ENCODE measurements at places on chromosomes 5 and 9.
A peak's percentile ranks its signal among the peaks of the same experiment; 100 is the strongest.

DNA sequence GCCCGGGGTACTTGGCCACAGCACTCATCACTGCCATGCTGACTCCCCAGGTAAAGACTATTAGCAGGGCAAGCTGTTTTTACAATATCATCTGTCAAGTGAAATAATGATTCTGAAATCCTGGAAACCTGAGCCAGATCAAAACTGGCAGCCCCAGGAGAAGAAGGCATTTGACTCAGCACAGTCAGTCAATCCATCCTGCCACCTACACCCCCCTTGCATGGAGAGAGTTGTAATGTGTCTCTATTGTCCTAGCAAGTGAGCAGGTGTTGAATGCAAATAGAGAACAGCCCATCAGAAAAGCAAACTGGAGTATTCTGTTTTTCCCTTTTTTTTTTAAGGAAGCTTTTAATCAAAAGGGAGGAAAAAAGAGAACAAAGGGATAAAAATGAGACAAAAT lies 291.2 kb downstream of the BRINP1 start:
- DNase-seq = no peak

- no peak for DNase-seq
Measured at GRCh38 chr9:133506653-133507038, 18.1 kb downstream of the MYMK start.

- no peak for DNase-seq
Measured at GRCh38 chr9:86097510-86098224, 1.7 kb downstream of the GOLM1 start.

DNA sequence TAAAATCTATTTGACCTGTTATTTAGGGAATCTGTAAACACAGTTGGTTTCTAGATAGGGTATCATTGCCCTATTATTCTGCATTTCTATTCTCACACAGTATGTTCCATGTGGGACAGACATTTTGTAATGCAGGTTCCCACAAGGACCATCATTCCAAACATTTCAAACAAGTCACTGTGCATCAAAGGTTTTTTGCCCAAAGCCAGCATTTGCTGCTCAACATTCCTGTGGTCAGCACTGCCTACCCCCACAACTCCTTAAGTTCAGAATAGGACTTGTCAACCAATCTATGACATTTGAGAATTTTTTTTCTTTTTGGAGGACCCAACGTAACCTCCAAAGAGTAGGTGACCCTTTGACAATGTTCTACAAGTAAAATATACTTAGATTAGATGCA lies 95.7 kb downstream of the LPAR1 start:
- no peak for DNase-seq

- no peak for DNase-seq
Measured at GRCh38 chr9:98412101-98412842, 156.8 kb upstream of the TBC1D2 start.

GRCh38 chr5:176678584-176678983 lies 31.3 kb downstream of the TSPAN17 start:
- DNase-seq = no peak

GRCh38 chr5:179553875-179554274 lies 3.5 kb downstream of the RUFY1 start:
- no peak for DNase-seq

GRCh38 chr5:132190161-132190817 lies 37.4 kb downstream of the P4HA2 start:
- DNase-seq = peak; percentile 60

- DNase-seq = no peak
Measured at GRCh38 chr5:39775086-39775796, 350.5 kb upstream of the DAB2 start.

DNA sequence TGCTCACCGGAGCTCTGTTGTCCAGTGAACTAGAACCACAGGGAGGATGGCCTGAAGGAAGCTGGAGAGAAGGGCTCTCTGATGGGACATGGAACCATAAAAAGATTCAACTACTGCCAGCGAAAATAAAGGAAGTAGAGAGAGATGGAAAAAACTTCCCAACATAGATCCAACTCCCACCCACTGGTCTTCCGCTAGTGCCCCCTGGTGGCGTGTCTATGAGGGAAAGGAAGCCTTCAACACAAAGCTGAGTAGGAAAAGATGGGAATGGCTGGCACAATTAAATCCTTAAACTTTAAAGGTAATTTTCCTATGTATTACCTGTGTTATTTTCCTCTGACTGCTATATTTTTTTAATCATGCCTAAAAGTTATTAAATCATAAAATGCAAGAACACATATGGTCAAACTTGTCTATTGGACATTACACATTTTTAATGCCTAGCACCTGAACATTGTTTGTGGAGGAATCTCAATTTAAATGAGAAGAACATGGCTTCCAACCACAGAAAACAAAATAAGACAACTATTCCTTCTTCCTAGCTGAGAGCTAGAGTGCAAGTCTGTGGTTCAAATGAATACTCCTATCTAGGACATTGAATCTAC lies 51.5 kb downstream of the CEP120 start:
- no peak for DNase-seq

- DNase-seq = no peak
Measured at GRCh38 chr5:143781993-143782520, 29.9 kb upstream of the HMHB1 start.

GRCh38 chr5:75054134-75054930 lies 2.0 kb upstream of the GCNT4 start:
- peak; percentile 34 for DNase-seq

GRCh38 chr9:33306037-33306436 lies 15.7 kb downstream of the NFX1 start:
- DNase-seq = no peak

DNA sequence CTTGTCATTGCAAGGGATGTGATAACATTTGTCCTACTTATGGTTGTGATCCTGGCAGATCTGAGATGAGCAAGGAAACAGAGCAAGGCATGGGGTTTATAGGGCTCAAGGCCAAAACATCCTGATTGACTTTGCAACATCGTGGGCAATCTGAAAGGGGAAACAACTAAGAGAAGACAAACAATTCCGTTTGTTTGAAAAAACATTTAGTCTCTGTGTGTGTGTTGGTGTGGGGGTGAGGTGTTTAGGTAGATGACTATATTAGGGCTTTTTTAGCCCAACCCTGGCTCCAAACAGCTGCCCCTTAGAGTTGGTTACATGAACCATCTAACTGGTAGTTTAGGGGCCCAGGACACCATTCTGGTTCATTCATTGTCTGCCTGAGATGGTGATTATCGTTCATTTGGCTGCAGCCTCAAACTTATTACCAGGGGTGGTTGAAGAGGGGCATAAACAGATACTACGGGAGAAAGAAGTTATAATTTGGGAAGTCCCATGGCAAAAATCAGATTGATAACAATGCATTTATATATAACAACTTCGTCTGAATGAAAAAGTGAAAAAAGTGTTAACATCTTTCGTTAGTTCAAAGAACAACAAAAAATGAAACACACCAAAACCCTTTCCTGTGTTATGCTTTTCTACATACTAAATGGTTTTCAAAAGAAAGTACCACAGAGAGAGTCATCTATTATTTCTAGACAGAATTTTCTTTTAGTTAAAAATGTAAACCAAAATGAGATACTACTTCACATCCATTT lies 5.7 kb downstream of the FYB1 start:
- DNase-seq = no peak

GRCh38 chr5:80990971-80991370 lies 30.8 kb downstream of the RASGRF2 start:
- DNase-seq = no peak

DNA sequence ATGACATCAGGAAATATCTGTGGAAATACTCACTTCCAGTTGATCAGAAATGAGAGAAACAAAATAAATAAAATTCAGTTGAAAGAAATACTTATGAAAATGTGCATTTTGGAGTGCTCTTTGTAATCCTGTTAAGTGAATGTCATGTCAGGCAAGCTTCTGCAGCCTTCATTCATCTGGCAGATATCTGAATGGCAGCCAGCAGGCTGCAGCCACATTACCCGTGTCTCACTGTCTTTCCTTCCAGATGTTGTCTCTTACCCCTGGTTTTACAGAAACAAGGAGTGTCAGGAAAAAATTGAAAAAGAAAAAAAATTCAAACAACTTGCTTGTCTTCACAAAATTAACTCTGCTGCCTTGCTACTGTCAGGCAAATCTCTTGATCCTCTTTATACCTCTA lies 445.0 kb upstream of the RIOK2 start:
- no peak for DNase-seq

GRCh38 chr9:120701248-120701647 lies 13.0 kb downstream of the MEGF9 start:
- DNase-seq = no peak

- DNase-seq = no peak
Measured at GRCh38 chr9:79196606-79197005, 375.2 kb upstream of the TLE4 start.

GRCh38 chr5:155418960-155419579 lies 405.5 kb downstream of the KIF4B start:
- DNase-seq = no peak

DNA sequence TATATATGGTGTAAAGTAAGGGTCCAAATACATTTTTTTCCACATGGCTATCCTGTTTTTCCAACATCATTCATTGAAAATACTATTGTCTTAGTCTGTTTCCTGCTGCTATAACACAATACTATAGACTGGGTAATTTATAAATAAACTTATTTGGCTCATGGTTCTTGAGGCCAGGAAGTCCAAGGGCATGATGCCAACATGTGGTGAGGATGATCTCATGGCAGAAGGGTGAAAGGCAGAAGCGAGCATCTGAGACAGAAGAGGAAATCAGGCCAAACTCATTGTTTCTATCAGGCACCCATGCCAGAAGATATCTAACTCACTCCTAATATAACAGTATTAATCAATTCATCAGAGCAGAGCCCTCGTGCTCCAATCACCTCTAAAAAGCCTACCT lies 42.6 kb downstream of the ANKRD55 start:
- no peak for DNase-seq

GRCh38 chr5:157571357-157571827 lies 4.2 kb downstream of the ADAM19 start:
- no peak for DNase-seq

DNA sequence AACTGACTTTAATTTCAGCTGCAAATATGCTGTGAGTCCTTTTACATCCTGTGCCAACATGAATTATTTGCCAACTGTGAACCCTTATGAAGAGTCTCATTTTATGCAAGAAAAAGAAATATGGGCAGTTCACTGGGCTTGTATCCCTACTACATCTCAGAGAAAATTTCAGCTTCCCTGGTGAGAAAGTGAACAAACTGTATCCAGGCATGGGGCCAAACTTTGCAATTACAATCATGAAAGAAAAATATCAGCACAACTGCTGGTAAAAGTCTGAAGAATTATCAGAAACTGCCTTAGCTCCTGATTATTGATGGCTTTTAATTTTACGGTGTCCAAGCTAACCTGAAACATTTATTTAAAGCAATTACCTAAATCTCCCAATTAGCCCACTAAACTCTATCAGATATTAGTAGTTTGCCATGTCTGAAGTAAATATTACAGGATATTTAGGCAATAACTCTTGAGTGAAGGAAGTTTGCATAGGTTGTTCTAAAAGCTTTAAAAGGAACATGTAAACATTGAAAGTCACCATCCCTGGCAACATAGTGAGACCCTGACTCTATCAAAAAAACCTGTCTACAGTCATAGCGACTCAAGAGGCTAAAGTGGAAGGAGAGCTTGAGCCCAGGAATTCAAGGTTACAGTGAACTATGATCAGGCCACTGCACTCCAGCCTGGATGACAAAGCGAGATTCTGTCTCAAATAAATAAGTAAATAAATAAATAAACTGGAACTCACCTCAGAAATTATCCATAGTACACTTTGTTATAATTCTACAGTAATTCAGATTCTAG lies 83.9 kb upstream of the HCN1 start:
- DNase-seq = peak; percentile 11

- DNase-seq = no peak
Measured at GRCh38 chr9:88339317-88339716, 48.9 kb upstream of the SPIN1 start.

GRCh38 chr9:137666513-137666822 lies 47.7 kb downstream of the EHMT1 start:
- no peak for DNase-seq

- DNase-seq = no peak
Measured at GRCh38 chr9:137269231-137269772, 8.2 kb upstream of the TOR4A start.

DNA sequence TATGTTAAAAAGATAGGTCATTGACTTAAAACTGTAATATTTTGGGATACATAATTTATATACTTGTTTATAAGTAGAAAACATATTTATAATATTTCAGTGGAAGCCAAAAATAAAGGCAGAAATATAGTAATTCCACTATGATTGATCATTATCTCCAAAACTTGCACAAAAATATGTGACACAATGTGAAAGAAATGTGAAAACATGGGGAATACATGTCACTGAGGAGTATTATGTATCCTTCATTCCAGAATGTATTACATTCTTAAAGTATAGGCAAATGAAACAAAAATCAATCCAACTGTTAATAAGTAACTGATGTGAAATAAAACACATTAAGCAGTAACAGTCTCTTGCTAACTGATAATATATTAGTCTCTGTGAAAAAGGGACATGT lies 236.7 kb downstream of the CDH18 start:
- no peak for DNase-seq

DNA sequence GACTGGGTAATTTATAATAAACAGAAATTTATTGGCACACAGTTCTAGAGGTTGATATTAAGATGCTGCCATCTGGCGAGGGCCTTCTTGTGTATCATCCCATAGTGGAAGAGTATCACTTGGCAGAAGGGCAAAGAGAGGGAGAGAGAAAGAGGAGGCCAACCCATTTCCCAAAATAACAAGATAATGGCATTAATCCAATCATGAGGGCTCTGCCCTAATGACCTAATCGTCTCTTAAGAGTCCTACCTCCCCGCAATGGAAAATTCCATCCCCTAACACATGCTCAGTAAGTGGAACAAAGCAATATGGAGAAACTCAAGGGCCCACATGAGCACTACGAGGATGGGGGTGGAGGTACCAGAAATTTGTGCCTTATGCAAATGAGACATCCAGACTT lies 17.6 kb upstream of the VDAC1 start:
- no peak for DNase-seq

- DNase-seq = no peak
Measured at GRCh38 chr5:10645146-10645545, 81.3 kb downstream of the ANKRD33B start.

DNA sequence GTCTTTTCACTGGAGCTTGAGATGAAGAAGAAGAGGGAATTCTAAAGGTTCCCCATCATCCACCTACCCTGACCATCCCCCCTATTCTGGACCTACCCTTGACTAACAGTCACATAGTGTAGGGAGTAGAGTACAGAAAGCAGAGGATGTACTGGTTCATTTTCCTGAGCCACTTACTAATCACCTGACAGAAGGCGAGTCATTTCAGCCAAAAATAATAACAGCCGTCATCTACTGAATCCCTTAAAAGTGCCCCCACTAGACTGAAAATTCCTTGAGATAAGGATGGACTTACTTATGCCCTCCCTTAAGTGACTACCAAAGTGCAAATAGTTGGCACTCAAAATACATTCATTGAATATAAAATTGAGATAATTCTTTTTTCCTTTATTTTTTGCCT lies 112.2 kb downstream of the FOXD1 start:
- DNase-seq = no peak

GRCh38 chr9:109771796-109772531 lies 8.0 kb upstream of the PALM2AKAP2 start:
- DNase-seq = no peak

GRCh38 chr5:91211997-91212713 lies 171.0 kb downstream of the ARRDC3 start:
- no peak for DNase-seq
